Cardiac fibroblast (primary cell): ENCODE measurements at places on chromosomes 4 and X.
A peak's percentile ranks its signal among the peaks of the same experiment; 100 is the strongest.

DNA sequence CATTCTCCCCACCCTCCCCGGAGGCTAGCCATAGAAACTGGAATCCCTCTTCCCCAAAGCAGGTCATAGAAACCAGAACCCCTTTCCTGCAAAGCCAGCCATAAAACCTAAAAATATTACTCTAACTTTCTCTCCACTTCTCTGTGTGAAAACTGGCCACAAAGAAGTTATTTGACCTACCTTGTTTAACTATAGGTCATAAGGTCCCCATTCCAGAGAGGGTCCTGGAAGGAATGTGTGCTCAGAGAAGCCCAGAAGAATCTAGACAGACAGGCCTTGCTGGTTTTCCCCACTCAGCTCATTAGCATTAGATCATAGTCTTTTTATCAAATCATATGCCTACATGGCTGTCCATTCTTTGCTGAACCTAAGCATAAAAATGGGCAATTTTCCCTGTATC lies 52.8 kb upstream of the TEX13A start:
- no peak for DNase-seq

GRCh38 chrX:97332963-97333362 lies 449.3 kb downstream of the RPA4 start:
- peak; percentile 5 for DNase-seq

DNA sequence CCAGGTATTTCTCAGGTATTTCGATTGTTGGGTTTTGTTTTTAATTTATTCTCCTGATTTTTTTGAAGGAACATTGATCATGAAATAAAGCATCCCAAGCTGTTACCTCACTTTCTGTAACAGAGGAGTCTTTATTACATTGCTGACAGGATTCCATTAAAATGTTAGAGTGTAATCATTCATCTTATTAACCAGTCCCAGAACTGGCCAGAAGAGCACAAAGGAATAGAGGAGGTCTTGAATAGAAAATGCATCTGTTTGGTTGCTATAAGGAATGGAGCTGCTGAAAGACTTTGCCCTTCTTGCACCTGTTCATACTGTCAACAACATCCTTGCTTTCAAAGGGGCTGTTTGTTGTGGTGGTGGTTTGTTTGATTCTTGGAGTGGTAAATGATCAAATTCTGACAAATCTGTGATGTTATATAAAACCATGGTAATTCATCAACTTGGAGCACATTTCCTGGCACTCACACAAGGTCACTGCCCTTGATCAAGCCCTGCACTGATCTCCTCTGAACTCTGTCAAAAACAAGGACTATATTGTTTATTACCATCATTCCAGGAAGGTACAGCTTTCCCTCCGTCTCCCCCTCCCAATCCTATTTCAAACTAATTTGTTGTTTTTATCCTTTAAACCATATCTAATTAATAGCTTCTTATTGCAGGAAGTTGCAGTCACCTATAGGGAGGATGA lies 215.8 kb downstream of the PCDH19 start:
- no peak for DNase-seq

GRCh38 chrX:16695079-16695676 lies 17.3 kb downstream of the CTPS2 start:
- DNase-seq, result peak; percentile 58

DNA sequence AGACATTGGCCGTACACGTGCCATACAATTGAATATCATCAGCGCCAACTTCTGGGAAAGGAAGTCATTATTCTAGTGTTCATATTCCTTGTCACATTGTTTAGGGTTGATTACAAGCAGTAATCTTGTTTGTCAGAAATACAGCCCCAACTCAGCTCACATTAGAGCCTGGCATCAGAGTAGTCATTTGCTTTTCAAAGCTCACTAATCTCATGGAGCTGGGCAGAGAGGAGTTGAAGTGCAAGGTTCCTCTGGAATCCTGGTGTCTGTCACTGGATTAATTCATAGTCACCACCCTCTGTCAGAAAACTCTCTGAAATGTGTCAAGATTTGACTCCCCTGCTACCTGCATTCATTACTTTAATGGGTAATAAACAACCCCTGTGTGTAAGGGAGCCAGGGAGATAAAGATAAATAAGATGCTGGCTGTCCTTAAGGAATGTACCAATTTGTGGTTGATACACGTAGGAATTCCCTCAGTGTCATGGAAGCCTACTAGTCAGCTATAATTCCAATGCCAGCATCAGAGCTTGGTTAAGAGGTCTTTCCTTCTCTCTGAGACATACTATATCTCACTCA lies 43.7 kb upstream of the S100G start:
- DNase-seq, result no peak

DNA sequence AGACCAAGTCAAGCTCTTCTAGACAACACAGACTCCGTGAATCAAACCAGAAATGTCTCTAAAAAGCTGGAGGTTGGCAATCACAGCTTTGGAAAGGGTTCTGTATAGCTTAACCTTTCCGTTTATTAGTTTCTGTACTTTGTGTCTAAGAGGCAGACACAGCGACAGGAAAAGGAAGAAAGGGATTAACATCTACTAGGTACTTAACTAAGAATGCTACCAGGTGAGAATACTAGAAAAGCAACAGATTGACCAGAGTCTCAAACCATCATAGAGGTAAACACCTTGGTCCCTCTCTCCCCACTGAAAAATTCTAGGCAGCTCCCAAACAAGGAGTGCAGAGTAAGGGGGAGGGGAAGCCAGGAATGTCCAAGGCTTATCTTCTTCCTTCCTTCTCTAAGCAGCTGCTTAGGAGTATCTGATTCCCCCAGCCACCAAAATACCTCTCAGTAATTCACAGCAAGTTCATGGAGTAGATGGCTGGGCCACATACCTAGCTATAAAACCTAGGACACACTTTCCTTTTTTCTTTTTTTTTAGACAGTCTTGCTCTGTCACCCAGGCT lies 80.8 kb downstream of the APBB2 start:
- no peak for DNase-seq

- no peak for DNase-seq
Measured at GRCh38 chrX:132810964-132811712, 147.3 kb downstream of the HS6ST2 start.

- no peak for DNase-seq
Measured at GRCh38 chr4:79788884-79789283, 284.1 kb downstream of the ANTXR2 start.

DNA sequence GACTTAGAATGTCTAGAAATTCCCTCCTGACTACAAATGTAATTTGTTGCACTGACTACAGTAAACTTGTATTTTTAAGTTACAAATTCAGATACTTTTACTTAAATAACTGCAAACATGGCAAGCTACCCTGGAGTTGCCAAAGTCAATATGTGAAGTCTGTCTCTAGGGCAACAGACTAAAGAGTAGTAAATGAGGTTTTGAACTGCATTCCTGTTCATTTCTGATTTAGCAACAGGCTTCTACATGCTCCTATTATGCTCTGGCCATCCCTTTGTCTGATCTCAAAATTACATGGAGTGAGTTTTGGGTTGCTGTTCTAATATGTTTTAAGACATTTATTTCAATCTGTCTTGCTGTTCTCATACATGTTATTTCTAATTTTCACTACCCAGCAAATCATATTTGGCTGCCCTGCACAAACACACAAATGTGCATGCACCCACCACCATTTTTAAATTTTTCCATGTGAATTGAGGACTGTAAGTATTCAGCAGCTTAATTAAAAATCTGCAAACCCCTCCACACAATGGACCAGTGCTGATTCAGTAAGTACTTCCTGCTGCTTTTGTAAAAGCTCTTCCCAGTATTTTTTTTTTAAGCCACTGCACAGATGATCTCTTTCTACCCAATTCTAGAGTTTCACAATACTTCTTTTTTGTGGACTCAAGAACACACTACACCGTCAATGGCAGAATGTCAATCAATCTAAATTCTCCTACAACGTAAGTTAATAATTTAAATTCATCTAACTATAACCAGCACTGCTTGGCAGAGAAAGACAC lies 26.7 kb downstream of the SH3RF1 start:
- peak; percentile 79 for DNase-seq

DNA sequence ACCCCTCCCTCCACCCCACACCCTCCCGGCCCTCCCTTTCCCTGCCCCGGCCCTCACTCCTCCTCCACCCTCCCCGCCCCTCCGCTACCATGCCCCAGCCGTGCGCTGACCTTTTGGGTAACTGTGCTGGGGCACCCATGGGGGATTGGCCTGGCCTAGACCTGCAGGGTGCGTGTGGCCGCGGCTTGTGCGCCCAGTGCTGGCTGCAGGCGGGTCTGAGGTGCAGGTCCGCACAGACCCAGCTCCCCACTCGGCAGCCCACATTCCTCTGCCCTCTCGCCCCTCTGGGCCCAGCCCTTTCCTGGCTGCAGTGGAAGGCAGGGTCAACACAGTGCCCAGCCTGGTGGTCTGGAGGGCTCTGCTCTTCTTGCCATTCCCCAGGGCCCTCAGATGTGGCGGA lies 24.7 kb downstream of the FGFRL1 start:
- no peak for DNase-seq

GRCh38 chr4:100827756-100828155 lies 309.9 kb upstream of the EMCN start:
- no peak for DNase-seq

- DNase-seq, result peak; percentile 12
Measured at GRCh38 chr4:8409264-8410065, 31.1 kb downstream of the ACOX3 start.

- no peak for DNase-seq
Measured at GRCh38 chrX:125895518-125895917, 270.6 kb downstream of the DCAF12L2 start.

DNA sequence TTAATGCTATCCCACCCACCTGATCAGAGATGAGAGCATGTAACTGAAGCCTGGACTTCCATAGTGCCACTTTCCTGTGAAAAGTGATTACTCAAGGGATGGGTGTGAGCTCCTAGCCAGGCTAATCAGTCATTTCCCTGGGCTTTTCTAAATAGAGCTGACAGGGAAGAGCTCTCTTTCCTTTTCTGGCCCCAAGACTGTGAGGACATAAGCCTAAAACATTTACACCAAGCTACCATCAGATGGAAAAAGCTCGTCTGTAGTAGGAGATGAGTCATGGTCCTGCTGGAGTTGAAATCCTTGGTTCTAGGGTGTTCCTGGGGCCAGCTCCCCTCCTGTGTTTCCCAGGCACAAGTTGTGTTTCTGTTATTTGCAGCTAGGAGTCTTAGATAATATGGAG lies 52.4 kb upstream of the NDP start:
- peak; percentile 44 for DNase-seq

GRCh38 chr4:126807132-126807531 lies 825.6 kb upstream of the INTU start:
- DNase-seq, result no peak

GRCh38 chr4:20520901-20521300 lies 179.4 kb upstream of the PACRGL start:
- DNase-seq, result peak; percentile 34

GRCh38 chrX:148784137-148784536 lies 283.7 kb downstream of the AFF2 start:
- DNase-seq, result no peak

GRCh38 chrX:2696698-2697215 lies 5.7 kb downstream of the CD99 start:
- DNase-seq, result peak; percentile 83

- DNase-seq, result no peak
Measured at GRCh38 chr4:136823020-136823419, 709.3 kb downstream of the PCDH18 start.

GRCh38 chrX:11435568-11435967 lies 142.4 kb downstream of the AMELX start:
- peak; percentile 88 for DNase-seq

DNA sequence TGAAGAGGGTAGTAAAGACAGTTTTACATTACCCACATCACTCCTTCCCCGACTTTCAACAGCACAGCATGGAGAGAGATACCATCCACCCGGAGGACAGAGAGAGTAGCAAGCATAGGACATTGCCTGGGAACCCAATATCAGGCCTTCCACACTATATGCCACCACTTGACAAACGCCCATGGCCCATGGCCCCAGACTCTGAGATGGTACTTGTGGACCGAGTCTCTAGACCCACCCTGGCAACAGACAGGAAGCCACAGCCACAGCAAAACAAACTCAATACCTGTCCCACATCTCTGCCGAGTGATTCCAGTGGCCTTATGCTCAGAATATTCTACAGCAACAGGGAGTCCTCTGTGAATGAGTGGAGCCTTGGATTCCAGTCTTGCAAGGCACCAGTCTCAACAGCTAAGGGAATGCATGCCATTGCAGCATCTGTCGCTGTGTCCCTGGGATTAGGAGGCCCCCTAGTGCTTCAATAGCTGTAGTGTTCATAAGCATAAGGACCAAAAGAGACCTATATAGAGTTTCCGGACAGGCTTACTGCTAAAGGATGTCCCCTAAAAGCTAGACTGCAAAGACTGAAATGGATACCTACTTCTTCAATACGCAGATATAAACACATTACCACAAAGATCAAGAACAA lies 14.7 kb upstream of the CT55 start:
- peak; percentile 62 for DNase-seq

GRCh38 chr4:140743194-140743931 lies 12.8 kb downstream of the TBC1D9 start:
- peak; percentile 71 for DNase-seq

DNA sequence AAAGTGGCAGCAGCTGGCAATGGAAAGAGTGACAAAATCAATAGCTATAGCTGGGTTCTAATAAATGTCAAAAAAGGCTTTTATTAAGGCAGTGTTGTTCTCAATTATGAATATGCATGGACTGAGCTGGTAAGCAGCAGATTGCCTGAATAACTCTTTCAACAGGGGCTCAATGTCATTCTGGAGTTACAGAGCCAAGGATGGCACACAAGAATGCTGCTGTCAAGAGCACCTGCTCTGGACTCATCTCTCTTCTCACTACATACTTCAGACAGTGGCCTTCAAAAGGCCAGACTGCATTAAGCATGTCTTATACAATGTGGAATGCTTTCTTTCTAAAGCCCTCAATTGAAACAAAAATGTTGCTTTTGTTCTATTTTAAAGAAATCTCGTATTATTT lies 351.4 kb downstream of the KLHL13 start:
- no peak for DNase-seq

DNA sequence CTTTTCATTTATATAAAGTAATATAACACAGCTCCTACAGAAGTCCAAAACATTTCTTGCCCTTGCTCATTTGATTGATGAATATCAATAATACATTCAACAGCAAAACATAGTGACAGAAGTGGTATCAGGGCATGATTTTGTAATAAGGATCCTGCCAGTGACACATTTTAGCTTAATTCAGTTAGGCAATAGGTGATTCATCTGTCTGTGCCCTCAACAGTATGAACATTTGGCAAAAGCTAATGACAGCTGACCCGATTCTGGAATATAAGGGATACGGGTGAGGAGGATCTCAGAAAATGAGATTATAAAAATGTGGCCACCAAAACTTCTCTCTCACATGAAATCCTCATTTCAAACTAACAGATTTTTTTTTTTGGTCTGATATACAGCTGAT lies 294.0 kb downstream of the CAMK2D start:
- DNase-seq, result peak; percentile 91

DNA sequence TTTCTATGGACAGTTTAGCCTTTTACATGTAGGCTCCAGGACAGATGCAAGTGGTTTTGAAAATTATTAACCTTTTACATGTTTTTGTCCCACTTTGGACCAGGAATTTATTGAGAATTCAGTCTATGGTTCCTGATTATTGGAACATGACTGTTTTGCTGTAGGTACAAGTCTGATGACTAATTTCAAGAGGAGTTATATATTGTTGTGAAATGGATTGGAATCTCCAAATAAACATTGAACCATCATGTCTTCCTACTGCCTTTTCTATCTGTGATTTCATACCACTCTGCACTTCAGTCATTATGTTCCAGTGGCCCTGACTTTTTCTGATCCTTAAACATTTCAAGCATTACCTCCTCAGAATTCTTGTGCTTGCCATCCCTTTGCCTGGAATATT lies 35.9 kb downstream of the TBC1D19 start:
- DNase-seq, result peak; percentile 65

- DNase-seq, result no peak
Measured at GRCh38 chr4:15444879-15445547, 17.2 kb downstream of the C1QTNF7 start.

- no peak for DNase-seq
Measured at GRCh38 chr4:101944649-101945048, 154.1 kb downstream of the BANK1 start.
